ENCODE measurements at places on chromosomes 2 and 18.

DNA sequence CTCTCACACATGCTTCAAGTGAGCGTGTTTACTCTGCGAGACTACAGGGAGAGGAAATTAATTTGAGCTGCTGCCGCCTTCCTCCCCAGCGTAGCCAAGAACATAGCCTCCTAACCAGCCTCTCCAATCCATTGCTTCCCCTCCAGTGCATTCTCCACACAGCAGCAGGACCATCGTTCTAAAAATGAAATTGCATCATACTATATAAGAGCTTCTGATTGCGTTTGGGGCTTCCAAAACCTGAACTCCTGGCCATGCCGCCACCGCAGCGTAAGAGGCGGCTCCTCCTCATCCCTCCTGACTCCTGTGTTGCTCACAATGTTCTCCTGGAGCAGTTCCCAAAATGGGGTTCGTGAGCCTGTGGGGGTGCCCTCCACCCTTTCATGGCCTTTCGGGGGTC, 142.1 kb downstream of the MYT1L start:
- no peak for DNase-seq

GRCh38 chr2:230875347-230876315, 10.9 kb downstream of the ITM2C start:
- DNase-seq, result no peak

GRCh38 chr2:141692829-141693228, 438.0 kb downstream of the LRP1B start:
- DNase-seq, result no peak

- no peak for DNase-seq
Measured at GRCh38 chr2:160364364-160364763, 129.2 kb downstream of the RBMS1 start.

- DNase-seq, result no peak
Measured at GRCh38 chr18:26536032-26536431, 12.3 kb downstream of the KCTD1 start.

Data from 8988T (cell line).